ENCODE measurements at places on chromosomes 16 and 17.

- DNase-seq: no peak
These were observed 38.7 kb downstream of the ESRP2 start for GRCh38 chr16:68197250-68197649.

DNA sequence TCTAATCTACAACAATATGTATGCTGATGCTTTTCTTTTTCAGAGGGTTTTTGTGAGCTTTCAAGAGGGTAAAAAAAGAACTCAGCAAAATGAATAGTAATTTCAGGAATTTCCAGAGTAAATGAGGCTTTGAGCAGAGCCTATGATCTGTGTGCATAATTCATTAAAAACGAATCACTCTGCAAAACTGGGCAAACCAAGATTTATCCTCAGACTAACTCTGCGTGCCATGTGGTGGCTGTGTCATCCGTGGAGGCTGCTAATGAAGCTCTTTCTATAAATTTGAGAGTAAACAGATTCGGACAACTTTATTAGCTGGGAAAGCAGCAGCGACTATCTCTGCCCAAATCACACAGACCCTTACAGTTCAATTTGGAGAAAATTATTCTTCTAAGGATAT lies 83.8 kb downstream of the FOXL1 start:
- DNase-seq: no peak

DNA sequence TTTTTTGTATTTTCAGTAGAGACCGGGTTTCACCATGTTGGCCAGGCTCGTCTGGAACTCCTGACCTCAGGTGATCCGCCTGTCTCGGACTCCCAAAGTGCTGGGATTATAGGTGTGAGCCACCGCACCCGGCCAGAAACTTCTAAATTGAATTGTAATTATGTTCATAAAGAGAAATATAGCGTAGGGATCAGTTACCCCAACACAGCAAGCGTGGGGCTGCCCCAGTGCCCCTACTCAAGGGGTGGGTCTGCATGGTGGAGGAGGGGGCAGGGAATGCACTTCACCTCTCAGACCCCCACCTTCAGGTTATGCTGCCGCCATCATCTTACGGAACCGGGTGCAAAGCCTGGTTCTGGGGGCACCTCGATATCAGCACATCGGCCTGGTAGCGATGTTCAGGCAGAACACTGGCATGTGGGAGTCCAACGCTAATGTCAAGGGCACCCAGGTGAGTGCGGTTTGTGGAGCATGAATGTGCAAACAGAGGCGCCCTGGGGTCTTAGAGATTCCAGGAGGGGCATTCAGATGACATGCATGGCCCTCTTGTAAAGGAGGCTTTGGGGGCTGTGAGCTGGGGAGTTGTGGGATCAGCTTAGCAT lies 18.0 kb downstream of the ITGAM start:
- no peak for DNase-seq

DNA sequence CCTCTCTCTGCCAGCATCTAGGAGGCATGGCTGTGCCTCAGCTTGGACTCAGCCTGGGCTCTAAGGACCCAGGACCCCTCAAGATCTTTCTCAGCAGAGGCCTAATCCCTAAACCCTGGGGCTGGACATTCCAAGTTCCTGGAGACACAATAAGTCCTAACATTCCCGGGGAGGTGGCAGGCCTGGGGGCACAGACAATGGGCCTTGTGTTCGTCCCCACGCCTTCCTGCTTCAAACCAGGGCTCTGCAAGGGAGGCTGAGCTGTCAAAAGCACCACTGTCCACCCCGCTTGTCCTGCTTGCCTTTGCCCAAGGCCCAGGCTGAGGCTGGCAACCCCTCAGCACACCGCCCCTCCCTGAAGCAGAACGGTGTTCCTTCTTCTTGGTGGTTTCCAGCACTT lies 13.7 kb downstream of the SDK2 start:
- DNase-seq: no peak

DNA sequence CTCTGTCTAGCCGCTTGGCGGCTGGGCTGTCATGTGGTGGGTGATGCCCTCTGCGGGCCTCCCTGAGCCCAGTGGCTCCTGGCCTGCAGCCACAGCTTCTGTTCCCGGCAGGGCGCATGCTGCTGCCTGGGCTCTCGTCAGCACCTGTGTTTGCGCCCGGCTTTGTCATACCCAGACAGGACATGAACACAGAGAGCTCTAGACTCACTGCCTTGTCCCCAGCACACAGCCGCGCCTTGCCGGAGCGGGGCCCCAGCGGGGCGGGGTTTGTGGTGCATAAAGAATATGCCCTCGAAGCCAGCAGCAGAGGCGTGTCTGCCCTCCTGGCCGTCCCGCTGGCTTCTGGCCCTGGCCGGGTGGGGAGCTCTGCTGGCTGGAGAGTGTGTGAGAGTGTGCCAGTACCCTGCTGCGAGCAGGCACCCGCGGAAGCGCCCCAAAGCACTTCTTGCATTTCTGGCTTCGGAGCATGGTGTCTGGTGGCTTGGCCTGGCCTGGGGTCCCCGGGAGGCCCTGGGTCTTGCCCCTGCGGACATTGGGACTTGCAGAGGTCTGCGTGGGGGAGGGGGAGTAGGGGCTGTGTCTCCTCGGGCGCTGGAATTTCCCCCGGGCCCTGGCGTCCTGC lies 14.4 kb downstream of the ASPSCR1 start:
- no peak for DNase-seq

DNA sequence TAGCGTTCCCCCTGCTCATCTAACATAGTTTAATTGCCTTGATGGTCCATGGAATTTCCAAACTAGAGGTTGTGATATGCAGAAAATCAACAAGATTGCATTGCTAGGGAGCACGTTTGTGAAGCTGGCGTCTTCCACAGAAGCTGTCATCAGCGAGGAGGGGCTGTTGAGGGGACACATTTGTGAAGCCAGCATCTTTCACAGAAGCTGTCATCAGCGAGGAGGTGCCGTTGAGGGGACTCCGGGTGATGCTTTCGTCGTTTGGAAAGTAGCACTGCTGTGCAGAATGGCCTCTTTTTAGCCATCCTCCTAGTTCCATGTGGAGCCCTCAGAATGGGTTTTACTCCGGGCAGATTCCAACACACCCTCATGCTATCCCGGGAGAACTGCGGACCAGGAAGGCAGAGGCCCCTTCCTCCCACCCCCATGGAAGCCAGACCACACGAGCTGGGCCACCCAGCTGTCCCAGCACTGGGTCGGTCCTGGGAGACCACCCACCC lies 119.6 kb upstream of the CHMP6 start:
- no peak for DNase-seq

DNA sequence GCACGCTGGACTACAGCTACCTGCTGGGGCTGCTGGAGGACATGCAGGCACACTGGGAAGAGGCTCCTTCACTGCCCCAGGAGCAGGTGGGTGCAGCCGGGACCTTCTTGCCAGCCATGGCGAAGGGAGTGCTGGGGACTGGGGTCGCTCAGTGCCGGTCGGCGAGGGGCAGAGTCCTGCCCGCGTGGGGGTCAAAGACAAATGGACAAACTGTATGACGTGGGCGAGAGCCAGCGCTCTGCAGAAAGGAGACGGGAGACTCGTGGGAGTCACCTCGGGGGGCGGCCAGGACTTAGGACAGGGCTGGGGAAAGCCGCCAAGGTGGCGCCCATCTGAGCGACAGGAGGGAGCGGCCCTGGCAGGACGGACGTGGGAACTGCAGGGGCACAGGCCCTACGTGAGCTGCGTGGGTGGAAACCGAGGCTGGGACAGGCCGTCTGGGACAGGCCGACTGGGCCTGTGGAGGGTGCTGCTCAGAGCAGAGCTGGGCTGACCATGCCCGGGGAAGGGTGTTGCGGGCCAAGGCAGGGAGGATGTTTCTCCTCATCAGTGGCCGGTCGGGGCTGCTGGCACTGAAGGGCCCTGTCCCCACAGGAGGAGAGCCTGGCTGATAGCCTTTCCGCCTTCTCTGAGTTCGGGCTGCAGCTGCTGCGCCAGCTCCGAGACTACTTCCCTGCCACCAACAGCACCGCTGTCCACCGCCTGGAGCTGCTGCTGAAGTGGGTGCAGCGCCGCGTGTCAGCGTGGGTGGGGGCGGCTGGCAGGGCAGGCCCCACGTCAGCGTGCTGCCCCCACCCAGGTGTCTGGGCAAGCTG lies 8.0 kb downstream of the TSR3 start:
- DNase-seq: no peak

- no peak for DNase-seq
These were observed 185.3 kb downstream of the AATF start for GRCh38 chr17:37134050-37134449.

GRCh38 chr16:15873301-15873700 lies 15.1 kb downstream of the CEP20 start:
- DNase-seq: no peak

DNA sequence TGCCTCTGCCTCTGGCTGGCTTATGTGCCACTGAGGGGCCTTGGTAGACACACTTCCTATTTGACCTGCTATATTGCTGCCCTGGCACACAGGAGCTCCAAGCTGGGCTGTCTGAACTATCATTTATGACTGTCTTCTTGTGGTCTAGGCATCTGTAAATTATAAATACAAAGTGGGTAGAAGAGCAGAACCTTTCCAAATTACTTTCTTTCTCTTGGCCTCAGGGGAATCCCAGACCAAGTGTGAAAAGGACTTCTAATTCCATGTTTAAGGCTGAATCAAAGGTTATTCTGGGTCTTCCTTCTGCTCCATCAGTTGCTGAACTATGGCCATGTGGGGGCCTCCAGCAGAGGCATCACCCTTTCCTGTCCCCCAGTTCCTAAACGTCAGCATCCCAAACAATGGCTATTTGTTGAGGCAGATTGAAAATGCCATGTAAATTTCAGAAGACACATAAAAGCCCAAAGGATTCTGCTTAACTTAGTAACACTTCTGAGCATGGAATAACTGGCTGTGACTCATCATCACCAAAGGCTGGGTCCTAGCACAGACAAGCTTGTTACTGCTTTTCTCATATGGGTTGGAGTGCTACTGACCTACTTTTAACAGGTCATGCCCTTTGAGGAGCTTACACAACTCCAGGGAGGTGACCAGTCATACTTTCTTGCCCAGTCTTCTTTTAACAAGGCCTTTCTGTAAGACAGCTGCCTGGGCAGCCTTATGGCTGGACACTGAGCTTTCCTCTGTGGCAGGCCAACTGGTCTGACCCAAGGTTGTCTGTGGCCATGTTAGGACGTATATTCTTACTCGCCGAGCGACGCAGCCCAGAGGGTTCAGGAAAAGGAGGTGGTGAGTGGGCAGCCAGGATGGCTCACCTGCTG lies 154.8 kb downstream of the VPS53 start:
- no peak for DNase-seq

DNA sequence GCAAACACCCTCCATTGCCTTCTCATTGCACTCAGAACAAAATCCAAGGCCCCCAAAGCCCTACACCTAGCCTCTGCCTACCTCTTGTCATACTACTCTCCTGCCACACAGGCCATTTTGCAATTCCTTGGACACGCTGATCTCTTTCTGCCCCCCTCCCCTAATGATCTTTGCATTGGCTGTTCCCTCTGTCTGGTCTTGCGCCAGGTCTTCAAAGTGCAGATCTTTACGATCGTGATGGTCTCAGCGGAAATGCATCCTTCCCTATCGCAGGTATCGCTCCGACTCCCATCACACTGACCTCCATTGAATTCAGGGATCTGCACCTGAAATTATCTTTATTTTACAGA lies 777 bp upstream of the MOSMO start:
- DNase-seq: no peak

DNA sequence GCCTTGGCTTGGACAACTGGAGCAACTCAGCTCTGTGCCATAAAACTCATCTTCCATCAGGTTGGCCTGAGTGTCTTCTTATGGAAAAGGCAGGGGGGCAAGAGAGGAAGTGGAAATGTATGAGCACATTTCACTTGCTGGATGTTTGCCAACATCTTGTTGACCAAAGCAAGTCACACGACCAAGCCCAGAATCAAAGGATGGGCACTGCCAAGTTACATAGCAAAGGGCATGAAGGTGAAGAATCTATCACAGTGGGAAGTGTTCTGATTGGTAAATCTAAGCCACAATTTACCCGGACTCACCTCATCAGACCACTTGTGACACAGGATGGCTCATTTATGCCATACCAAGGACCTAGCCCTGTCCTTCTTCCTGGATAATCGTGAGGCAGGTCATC lies 310.5 kb upstream of the IRX5 start:
- DNase-seq: no peak

DNA sequence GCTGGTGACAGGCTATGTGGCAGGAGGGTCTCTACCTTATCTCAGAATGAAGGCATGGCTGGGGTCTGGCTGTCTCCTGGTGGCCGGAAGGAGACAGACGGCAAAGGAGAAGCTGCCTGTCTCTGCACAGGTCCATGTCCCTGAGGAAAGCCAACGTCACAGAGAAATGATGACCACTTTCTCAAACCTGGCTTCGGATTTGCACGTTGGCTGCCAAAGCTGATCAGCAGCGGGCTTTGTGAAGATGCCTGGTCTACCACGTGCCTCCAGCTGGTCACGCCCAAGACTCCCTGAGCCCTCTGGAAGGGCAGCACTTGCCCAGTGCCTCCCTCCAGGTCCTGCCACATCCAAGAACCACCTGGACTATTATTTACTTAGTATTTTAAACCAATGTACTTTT lies 8.4 kb downstream of the DEXI start:
- no peak for DNase-seq

GRCh38 chr16:4426021-4426684 lies 485 bp downstream of the DNAJA3 start:
- DNase-seq: peak; percentile 35

DNA sequence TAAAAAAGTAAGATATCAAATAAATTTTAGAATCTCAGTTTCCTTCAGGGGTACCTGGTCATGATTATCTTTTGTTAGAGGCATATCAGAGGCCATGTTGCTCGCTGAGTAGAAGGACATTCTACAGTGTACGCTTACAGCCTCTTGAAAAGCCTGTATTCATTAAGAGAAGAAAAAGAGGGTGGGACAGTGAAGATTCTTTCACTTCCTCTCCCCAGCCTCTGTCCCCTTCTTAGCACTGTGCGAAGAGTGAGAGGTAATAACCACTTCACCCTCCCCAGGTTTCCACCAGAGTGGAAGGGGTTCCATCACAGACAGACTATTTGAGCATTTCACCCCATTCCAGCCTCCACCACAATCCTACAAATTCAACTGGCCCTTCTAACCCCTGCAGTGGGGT lies 4.8 kb upstream of the LPO start:
- DNase-seq: peak; percentile 54

DNA sequence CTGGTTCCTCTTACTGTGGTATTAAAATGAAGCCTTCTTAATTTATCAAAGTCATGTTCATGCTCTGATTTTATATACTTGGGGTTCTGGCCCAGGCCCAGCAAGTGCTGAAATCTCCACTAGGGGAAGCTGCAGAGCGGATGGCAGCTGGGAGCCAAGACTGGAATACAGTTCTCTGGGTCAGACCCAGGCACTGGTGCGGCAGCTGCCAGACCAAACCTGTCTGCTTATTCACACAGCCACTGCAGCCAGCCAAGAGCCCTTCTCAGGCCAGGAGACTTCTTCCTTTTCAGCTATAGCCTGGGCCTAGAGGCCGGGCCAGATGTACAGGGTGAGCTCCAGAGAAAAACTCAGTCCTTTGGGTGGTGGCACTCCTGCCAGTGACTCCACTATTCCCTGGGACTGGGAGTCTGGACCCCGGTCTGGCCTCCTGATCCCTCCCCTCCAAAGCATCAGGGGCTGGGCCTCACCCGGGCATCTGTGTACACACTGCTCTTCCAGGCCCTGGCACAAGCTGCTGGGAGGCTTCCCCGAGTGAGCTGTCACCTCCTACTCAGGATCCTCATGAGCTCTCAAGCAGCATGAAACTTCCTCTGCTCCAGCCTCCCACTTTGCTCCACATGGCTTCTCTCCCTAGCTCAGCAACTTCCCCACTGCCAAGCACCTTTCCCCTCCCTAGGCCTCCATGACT lies 24.4 kb downstream of the ATP6V0D1 start:
- no peak for DNase-seq

Data from naive B cell (primary cell).